Activated CD4-positive, alpha-beta T cell treated with anti-CD3 and anti-CD28 coated beads, Interleukin-2, amount 50 U/mL, for 1 hour (primary cell): ENCODE measurements at places on chromosomes 12 and 14.

DNA sequence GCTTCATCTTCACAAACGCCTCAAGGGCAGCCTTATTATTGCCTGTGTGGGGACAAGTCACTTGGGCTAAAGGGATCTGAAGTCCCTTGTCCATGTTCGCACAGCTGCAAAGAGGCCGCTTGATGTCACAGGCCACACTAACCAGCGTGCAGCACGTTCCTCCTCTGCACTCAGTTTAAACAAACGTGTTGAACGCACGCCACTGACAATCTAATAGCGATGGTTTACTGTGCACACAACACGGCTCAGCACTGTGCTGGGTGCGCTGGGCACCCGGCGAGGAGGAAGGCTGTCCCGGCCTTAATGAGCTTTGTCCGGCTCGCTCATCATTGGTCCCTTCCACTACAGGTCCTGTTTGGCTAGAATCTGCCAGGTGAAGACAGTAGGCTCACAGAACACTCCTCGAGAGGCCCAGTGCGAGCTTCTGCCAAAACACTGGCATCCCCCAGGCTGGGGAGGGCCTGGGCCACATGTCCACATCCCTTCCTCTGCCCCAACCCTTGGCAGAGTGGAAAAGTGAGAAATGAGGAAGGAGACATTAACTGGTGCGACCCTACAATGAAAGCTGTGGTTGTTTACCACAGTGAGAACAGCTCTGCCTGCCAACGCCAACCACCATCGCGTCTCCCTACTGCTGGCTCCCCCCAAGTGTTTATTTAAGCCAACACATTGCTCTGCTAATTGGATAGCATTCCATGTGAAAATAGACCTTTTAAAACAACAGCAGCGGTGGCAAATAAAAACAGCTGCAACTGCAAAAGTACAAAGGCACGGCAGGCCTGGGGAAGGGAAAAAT lies 113.2 kb downstream of the RBM19 start:
- no peak for DNase-seq

DNA sequence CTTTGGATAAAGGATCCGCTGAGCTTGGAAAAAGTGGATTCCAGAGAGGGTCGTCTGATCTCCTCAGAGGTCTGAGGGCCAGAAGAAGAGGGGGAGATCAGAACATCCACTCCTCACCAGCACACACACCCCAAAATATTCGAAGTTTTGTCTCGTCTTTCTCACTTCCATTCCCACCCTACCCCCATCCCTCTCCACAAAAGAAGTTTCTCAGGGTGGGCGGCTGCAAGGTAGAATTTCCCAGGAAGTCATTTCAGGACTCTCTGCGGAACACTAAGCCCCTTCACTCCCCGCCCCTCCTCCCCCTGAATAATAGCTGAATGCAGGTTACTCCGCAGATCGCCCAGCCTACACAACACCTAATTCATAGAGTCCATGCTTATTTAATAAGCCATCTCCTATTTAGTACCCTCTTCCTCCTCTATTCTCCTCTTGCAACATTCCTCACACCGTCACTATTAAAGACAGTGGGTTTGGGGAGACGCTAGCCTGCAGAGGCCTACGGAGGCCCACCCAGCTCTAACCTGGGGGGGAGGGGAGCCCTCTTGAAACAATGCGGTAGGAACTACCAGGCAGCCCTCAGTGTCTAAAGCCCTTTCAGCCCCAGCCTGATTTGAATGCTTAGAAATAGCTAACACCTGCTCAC lies 649 bp upstream of the SALL2 start:
- no peak for DNase-seq

DNA sequence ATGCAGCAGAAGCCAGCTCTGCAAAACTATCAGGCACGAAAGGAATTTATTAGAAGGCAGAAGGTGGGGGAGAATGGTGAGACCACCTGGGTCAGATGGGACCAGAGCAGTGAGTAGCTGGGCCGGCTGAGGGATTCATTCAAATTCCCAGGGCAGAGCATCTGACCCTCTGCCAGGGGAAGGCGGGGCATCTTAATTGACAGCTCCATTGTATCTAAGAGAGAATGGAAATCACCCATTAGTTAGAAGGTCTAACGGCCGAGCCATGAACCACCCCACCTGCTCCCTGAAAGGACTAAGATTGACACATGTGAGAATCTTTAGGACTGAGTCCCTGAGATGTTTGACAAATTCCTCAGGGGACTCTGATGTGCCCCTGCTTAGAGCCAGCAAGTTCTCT lies 83.7 kb downstream of the PHETA1 start:
- DNase-seq, result no peak

DNA sequence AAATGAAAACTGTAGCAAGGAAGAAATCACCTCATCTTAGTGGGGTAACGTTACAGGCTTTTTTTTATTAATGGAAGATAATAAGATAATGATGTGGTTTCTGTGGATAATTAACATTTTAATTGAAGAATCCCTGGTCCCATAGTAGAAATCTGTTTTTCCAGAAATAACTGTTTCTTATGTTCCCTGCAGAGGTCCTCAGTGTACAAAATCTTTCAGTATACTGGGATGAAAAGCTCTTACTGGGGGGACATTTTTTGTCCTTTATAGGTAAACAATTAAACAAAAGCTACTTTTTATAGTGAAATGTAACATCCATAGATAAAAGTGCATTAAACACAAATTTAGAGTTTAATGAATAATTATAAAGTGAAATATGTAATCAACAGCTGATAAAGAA lies 312.2 kb downstream of the ATXN7L3B start:
- DNase-seq, result no peak

DNA sequence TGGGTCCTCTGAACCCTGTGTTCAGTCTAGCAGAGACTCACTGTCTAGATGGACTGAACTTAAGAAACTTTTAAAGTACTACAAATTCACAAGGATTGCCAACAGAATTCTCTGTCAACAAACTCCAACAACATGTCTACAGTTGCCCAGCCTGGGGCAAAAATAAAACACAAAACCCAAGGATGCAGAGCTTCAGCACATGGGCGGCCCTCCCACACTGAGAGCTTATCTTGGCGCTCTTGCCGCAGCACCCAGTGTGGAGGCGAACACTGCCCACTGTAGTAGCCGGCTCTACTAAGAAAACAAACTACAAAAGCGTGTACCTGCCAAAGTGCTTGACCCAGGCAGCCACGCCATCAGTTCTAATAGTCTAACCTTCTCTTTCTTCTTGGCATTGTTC lies 66.7 kb downstream of the PTPN21 start:
- no peak for DNase-seq

DNA sequence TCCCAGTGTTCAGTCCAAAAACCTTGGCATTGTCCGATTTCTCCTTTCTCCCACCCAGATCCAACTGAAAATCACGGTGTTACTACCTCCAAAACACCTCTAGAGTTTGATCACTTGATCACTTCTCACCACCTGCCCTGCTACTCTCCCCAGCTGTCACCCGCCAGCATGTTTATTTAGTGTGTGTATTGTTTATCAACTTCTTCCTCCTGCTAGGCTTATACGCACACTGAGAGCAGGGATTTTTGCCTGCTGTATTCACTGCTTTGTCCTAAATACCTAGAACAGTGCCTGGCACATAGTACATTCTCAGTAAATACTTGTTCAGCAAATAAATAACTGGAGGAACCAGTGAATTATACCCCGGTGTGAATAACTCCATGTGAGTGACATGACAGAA lies 5.0 kb downstream of the BDKRB1 start:
- no peak for DNase-seq

GRCh38 chr12:121748571-121749265 lies 36.2 kb downstream of the TMEM120B start:
- DNase-seq, result peak; percentile 9

DNA sequence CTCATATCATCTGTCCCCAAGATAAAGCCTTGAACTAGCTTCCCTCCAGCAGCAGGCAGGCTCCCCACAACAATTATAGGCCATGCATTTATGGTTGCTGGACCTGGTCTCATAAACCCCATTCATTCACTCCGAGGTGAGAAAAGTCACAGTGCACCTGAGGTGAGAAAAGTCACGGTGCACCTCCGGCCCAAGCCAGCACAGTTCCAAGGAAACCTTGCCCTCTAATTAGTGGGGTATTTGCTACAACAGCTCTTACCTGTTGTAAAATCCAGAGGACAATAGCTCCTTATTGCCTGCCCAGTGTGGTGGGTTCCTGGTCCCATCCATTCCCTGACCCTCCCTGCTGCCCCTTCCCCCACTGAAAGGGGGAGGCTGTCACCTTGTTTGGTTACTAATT lies 65.6 kb downstream of the FBXL14 start:
- no peak for DNase-seq

DNA sequence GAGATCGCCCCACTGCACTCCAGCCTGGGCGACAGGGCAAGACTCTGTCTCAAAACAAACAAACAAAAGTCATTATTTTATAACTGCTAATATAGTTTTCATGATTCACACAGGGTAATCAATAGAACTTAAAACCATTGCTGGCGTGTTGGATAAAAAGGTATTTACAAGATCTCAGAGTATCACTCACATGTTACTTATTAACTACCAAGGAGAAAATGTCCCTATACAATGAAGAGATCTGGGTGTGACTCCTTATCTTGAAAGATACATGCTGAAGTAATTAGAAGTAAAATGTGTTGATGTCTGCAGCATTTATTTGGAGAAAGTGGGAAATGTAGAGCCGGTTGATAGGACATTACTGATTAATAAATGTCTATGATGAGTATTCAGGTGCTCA lies 57.3 kb upstream of the PIK3C2G start:
- no peak for DNase-seq

GRCh38 chr14:56328021-56328420 lies 209.8 kb downstream of the PELI2 start:
- no peak for DNase-seq
